Amniotic stem cell (primary cell): ENCODE measurements at places on chromosomes 5 and 9.

GRCh38 chr9:90538566-90538965, 104.1 kb downstream of the DIRAS2 start:
- no peak for DNase-seq

DNA sequence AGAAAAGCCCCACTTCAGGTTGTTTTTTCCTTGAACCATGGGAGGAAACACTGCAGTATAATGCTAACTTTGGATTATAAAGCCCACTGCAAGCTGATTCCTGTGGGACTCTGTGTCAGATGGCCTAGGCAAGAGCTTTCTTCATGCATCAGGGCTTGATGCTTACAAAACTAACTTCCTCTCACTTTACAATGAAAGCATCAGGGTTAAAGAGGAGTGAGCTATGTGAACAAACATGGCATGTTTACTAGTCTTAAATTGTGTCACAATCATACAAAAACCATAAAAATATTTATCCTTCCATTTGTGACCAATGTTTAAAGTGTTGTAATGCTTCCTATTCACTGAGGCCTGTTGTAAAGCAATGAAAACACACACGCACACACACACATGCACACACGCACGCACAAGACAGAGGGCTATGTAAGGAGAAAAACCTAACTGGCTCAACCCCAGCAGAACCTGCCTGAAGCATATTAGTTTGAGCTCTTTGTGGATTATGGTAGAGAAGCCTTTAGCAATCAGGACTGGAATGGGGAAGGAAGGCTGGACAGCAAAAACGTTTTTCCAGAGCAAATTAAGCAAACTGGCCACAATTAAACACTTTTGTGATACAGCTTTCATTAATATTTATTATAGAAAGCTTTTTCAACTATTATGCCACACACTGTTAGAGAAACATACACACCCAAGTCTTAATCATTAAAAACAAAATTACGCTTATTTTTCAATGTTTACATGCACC, 122.2 kb downstream of the AUH start:
- DNase-seq = no peak

DNA sequence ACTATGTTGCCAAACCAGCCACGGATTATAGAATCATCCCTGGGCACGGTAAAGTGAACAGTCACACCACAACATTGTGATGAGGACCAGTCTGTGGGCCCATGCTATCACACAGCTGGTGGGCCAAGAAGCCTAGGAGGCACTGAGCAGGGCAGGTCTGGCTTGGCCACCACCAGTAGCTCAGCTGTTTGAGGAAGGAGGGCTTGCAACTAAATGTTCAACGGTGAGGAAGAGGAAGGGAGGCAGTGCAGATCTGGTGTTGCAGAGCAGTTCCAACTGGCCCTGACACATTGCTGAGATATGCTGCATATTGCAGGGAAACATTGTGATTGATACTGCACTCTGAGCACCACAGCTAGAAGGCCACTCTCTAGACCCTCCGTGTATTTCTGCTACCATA, 77.9 kb upstream of the ATG10 start:
- DNase-seq = no peak

DNA sequence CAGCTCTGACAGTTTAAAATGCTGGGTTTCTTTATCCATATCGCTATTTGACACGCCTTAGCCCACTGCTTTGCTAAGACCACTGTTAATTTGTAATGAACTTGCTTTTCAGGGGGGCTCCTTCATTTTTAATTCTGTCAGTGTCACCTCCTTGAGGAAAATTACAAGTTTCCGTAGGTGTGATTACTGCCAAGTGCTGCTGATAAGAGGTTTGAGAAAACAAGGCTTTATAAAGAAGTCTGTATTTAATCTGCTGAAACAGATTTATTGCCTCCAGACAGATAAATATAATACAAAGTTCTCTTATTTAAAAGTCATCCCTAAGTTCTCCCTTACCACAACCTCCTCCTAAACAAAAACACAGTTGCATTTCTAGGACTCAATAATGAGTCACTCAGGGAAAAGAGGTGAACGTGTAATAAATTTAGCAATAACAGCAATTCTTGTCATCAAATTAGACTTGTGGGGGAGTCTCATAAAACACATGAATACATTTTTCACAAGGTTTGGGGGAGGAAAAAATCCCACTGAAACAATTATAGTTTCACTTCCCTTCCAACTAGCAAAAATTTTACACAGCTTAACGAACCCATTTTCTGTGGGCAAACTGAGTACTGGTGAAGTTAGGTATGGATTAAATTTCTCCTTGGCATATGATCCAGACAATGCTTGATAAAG, 72.8 kb downstream of the MAPKAP1 start:
- DNase-seq = no peak

GRCh38 chr5:55959208-55959607, 35.6 kb downstream of the IL6ST start:
- no peak for DNase-seq

GRCh38 chr5:96062836-96063235, 101.2 kb upstream of the ELL2 start:
- DNase-seq = no peak

- no peak for DNase-seq
These were observed 15.7 kb downstream of the PTPN3 start for GRCh38 chr9:109482391-109482916.

GRCh38 chr5:133680830-133681565, 68.7 kb upstream of the FSTL4 start:
- DNase-seq = no peak

GRCh38 chr5:179422213-179422855, 77.1 kb upstream of the ADAMTS2 start:
- no peak for DNase-seq
